ENCODE measurements at places on chromosomes 11 and 22.

- no peak for DNase-seq
Observed at GRCh38 chr11:70494559-70495350, 96.4 kb downstream of the CTTN start.

DNA sequence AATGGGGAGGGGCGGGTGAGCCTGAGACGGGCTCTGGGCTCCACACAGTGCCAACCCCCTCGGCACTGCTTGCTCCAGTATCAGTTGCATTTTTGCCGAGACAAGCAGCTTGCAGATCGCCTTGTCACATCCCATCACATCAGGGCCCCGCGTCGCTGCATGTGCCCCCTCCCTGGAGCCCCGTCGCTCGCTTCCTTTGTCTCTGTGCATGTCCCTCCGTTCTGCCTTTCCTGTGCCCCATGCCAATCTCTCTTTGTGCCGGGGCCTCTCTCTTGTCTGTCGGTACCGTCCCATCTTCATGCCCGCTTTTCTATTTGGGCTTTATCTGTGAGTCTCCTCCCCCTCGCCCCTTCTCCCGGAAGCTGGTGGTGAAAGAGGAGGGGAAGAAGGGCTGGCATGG lies 202.2 kb downstream of the CEP164 start:
- no peak for DNase-seq

DNA sequence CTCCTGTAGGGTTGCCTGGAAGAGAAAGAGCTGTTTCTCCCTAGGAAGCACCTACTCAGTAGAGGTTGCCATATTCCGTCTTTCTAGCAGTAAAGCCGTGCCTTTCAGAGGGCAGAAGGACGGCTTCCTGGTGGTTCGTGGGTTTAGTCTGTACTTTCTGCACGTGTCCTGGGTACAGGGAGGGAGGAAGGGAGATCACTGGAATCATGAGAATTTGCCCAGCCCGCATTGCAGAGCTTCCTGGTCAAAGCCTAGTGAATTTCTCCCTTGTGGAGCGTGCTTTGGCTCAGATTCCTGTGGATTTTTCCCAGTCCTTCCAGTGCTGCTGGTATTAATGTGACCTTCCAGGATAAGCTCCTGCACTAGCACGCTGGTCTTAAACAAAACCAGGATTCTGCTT lies 44.9 kb downstream of the GRAMD1B start:
- DNase-seq, result no peak

- no peak for DNase-seq
Observed at GRCh38 chr22:49551446-49551845, 276.2 kb downstream of the BRD1 start.

DNA sequence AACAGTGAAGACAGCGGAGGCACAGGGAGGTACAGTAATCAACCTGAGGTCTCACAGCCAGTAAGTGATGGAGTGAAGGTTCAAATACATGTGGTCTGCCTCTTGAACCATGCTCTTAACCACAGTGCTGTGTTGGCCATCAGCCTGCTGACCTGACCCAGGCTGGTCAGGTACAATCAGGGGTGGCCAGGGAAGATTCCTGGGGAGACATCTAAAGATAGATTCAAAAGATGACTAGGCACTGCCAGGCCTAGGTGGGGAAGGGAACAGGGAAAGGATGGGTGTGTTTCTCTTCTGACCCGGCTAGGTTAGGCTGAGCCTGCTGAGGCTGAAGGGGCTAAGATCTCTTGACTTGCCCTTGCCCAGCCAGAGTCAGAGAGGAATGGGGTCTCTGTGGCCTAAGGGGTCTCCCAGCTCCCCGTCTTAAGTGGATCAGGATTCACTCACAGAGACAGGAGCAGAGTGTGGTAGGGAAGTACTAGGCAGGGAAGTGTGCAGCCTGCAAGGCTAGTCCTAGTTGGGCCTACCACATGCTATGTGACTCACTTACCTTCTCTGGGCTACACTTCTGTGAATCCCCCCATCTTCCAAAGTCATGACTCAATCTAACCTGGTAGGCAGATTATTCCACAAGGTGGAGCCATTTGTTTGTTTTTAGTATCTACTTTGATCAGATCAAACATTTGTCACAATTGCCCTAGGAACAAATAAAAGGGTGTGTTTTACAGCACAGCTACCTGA lies 10.4 kb upstream of the SREBF2 start:
- peak; percentile 33 for DNase-seq

DNA sequence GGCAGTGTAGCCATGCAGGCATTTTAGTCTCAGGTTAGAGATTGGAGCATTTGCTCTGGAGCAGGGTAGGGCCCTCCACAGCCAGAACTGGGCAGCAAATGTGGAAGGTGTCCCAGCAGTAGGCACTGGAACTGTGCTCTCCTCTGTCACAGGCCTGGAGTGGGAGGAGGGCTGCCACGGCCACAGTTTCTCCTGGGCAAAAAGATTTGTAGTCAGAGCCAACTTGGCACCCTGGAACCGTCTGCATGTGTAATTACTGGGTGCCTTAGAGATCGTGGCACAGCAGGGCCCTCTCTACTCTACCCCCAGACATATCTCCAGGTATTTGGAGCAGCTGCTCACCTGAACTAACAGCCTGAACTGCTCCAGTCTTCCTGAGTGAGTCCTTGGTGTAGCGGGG lies 93.7 kb downstream of the ZC3H12C start:
- no peak for DNase-seq

GRCh38 chr11:78694152-78694551 lies 119.5 kb upstream of the NARS2 start:
- DNase-seq, result no peak

DNA sequence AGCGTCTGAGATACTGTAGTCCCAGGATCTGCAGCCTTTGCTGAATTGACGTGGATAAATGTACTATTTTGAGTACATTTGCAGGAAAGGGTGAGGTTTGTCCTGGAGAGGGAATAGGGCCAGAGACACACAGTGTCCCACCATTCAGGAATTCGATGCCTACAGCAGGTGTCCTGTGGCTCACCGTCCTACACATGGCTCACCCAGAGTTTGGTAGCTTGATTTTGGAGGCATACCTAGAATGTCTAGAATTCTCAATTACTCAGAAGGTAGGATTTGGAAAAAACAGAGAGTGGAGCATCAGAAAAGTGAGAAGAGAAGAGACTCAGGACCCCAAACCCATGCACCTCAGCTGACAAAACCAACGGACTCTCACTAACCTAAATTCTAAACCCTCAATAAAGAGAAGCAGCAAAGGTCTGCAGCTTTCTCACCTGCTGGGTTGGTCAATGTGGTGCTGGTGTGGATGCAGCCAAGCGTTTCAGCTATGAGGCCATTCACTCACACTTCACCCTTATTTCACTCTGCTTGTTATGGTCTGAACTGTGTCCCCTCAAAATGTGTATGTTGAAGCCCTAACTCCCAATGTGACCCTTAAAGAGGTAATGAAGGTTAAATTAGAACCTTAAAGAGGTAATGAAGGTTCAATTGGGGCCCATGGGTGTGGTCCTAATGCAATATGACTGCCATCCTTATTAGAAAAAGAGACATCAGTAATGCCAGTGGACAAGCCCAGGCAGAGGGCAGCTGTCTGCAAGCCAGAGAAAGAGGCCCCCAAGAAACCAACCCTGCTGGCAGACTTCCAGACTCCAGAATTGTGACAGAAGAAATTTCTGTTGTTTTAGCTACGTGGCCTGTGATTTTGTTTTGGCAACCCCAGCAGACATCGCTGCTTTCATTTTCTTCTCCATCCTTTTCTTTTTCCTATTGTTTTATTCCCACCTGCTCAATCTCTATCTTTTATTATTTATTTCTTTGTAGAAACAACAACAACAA lies 187.8 kb downstream of the SNX19 start:
- DNase-seq, result no peak

DNA sequence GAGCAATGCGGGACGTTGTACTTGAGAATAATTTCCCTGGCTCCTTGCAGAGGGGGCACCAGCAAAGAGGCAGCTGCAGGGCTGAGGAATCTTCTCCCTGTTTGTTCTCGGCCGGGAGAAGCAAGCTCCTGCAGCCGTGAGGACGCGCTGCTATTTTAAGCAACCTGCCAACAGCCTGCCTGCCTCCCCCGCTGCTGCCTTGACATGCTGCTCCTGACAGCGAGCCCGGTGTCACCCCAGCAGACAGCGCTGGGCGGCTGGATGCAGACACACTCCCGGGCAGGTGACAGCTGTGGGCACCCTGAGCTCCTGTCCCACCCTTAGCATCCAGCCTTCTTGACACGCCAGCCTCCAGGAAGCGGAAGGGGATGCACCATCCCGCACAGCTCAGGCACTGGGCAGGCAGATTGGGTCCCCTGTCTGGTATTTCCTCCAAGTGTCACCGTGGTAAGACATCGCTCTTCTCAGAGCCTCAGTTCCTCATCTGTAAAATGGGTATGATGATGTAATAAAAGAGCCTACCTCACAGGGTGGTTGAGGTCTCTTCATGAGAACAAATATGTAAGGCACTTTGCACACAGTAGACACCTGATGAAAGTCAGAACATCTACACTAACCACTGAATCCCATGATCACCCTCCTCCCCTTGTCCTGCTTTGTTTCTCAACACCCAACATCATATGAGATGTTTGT lies 530.6 kb downstream of the MN1 start:
- no peak for DNase-seq

DNA sequence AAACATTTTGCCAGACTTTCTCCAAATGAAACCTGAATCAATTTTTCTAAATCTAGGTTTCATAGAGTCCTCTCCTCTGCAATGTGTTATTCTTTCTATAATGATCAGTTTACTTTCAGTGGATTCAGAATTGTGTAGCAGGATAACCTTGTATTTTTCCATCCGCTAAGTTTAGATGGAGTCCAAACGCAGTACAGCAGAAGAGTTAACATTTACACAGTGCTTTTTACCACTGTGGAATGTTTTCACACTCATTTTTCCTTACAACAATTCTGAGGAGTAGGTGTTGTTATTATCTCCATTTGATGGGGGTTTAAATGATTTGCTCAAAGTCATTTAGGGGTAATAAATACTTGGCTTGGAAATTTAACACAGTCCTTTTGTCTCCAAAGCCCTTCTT lies 9.6 kb downstream of the RAG1 start:
- no peak for DNase-seq

- DNase-seq, result no peak
Observed at GRCh38 chr11:3824714-3825472, 15.9 kb downstream of the RHOG start.

DNA sequence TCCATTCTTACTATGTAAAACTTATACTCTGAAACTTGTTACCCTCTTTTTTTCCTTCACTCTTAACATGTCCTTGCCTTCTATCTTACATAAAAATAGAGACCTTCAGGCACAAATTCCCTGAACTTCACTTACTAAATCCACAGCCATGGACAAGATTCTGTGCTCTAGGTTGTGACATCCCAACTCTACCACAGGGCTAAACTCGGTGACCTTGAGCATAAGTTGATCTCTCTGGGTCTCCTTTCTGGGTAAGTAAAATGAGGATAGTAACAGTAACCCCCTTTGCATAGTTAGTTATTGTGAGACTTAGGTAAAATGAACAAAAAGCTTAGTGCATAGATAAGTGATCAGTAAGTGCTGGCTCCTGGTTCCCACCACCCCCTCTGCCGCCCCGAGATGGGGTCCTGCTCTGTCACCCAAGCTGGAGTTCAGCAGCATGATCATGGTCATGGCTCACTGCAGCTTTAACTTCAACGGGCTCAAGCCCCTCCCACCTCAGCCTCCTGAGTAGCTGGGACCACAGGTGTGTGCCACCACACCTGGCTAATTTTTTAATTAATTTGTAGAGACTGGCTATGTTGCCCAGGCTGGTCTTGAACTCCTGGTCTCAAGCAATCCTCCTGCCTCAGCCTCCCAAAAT lies 20.1 kb downstream of the C11orf58 start:
- no peak for DNase-seq

DNA sequence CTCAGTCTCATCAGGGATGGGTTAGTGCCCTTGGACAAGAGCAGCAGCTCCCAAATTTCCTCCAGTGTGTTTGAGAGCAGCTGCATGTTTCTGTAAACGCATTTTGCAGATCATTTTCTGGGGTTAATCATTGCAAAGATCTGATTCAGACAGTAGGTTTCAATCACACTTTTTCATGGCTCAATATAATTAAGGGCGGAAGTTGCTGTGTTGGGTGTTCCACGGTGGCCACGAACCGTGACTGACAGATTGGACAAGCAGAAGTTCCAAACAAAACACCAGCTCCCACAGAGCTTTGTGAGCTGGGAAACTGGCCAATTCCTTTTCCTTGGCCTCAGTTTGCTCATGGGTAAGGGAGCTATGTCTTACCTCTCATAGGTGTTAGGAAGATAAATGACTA lies 8.4 kb upstream of the RASSF10 start:
- DNase-seq, result no peak

GRCh38 chr11:17544181-17544622 lies at the start of gene USH1C:
Gene USH1C, minus strand, starts transcription at chr11:17544416. Its CDS starts 109 bp downstream, at chr11:17544307.
- no peak for DNase-seq

DNA sequence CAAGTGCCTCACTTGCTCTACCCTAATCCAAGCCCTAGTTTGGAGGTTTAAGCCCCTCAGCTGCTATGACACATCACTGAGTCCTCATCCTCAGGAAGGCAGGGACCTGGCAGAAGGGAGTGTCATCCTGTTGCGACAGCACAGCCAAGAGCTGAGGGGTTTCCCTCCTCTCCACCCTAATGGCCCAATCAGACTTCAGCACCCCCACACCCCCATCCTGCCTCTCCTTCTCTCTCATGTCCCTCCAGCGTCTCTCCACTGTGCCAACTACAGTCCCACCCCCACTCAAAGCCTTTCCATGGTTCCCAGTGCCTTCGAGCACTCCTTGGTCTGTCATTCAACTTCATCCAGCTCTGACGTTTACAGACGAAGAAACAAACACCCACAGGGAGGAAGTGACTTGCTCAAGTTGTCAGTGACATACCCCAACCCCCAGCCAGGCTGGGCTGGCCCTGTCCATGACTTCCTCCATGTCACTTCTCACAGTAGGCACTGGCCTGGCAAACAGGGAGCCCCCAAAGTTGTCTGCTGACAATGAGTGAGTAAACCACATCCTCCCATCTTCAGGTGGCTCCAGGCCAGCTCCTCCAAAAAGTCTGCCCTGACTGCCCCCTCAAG lies 15.6 kb downstream of the ARAP1 start:
- no peak for DNase-seq

- no peak for DNase-seq
Observed at GRCh38 chr11:5348551-5349194, 2.6 kb upstream of the OR51B6 start.

GRCh38 chr22:36831717-36832116 lies 14.9 kb upstream of the PVALB start:
- DNase-seq, result no peak
